T47D (cell line): ENCODE measurements at places on chromosomes 16 and 17.
A peak's percentile ranks its signal among the peaks of the same experiment; 100 is the strongest.

- DNase-seq, result no peak
These were observed 47.8 kb downstream of the PITPNM3 start for GRCh38 chr17:6508519-6509030.

DNA sequence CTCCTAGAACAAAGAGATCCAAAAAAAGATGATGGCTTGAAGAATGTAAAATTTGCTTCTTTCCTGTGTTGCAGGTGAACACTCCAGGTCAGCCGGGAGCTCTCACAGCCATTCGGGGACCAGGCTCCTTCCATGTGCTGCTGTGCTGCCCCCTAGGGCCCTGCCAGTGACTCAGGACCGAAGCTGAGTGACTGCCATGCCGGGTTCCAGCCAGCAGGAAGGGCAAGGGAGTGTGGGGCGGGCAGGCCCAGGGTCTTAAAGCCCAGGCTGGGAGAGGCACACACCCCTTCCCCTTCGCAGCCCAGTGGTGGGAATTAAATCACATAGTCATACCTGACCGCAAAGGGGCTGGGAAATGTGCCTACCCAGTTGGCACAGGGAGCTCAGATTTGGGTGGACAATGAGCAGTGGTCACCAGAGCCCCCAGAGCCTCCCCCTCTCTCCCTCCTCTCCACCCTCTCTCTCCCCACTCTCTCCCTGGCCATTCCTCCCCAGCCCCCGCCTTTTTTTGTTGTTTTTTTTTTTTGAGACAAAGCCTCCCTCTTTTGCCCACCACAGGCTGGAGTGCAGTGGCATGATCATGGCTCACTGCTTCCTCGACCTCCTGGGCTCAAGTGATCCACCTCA, 11.5 kb downstream of the EPOP start:
- DNase-seq, result peak; percentile 93

DNA sequence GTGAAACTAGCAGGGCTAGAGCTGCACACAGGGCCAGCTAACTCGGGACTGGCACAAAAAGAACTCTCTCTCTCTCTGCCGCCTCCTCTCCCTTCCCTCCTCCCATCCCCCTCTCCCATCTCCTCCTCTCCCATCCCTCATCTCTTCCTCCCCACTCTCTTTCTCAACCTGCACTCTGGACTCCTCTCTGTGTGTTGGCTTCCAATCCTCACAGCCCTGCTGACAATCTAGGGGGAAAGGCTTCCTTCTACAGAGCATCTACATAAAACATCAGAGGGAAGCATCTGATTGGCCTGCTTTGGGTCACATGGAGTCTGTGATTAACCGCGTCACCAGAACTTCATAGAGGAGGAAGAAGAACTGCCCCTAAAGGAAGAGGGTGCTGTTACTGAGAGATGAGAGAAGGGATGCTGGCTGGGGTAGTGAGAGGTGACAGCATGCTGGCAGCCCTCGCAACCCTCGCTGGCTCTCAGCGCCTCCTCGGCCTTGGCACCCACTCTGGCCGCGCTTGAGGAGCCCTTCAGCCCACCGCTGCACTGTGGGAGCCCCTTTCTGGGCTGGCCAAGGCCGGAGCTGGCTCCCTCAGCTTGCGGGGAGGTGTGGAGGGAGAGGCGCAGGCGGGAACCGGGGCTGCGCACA, 12.8 kb upstream of the ZFP90 start:
- no peak for DNase-seq

DNA sequence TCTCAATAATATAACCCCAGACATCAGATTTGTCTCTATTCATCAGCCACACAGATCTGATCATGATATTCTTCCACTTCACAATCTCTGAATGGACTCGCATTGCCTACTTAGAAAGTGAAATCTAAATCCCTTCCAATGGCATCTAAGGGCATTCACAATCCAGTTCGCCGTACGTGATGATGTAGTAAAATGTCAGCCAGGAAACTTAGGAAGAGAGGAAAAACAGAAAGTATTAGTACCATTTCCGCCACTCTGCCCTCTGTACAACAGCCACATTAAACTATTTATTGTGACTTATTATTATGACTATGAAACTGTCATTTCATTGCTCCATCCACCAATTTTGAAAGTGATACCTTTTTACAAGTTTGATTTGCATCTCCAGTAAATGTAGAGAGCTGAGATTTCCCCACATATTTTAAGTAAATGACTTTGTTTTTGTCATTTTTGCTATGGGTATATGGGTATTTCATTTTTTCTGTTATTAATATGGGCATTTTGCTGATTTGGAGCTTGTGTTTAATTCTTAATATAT, 69.4 kb upstream of the SMIM36 start:
- DNase-seq, result no peak

DNA sequence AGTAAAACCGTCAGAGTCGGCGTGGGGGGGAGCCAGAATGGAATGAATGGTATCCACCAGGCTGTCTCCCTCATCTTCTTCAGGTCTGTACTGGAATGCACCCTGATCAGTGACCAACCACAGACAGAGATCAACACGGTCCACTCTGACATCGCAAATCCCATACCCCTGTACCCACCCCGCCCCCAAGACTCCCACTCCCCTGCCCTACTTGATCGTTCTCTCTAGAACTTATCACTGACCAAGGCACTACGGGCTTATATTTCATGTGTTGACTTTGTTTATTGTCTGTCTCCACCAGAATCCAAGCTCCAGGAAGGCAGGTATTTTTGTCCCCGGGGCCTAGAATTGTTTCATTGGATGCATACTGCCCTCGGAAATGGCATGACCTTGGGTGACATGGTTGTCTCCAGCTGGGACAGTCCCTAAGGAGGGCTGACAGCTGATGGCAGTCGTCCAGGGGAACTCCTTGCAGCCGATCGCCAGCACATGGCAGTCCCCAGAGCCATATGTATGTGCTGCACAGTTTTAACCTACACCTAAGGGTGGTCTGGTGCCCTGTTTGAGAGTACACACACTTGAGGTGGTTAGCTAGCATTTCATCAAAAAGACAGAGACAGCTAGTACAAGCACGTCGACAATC, 526 bp upstream of the MFSD6L start:
- no peak for DNase-seq

DNA sequence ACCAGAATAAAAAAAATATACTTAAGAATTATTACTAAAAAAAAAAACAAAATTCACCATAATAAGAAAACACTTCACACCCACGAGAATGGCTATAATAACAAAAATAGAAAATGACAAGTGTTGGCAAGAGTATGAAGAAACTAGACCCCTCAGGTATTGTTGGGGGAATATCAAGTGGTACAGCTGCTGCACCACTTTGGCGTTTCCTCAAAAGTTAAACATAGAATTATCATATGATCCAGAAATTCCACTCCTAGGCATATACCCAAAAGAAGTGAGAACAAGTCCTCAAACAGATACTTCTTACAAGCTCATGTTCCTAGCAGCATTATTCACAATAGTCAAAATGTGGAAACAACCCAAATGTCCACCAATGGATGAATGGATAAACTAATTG, 26.3 kb downstream of the AMFR start:
- DNase-seq, result no peak

DNA sequence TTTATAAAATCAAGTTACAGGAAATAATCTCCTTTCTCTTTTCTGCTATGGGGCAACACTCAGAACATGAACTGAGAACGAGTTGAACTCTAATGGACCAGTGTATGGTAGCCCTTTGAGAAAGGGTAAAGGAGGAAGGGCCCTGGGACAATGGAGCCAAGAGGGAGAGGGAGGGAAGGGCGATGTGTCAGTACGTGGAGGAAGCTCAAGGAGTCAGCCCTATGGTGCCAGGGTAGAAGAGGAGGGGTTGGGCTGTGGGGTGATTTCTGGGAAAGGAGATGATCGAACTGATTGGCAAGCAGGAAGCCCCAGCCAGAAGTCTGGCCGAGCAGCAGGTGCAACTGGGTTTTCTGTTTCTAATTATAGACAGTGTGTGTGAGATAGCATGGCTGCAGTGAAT, 4.3 kb upstream of the WIPI1 start:
- DNase-seq, result peak; percentile 42

GRCh38 chr16:83676086-83676485, 131.7 kb upstream of the HSBP1 start:
- no peak for DNase-seq

GRCh38 chr16:57349212-57350031, 9.2 kb upstream of the CCL22 start:
- DNase-seq, result no peak

- no peak for DNase-seq
These were observed 61.0 kb downstream of the CFDP1 start for GRCh38 chr16:75372236-75372856.

DNA sequence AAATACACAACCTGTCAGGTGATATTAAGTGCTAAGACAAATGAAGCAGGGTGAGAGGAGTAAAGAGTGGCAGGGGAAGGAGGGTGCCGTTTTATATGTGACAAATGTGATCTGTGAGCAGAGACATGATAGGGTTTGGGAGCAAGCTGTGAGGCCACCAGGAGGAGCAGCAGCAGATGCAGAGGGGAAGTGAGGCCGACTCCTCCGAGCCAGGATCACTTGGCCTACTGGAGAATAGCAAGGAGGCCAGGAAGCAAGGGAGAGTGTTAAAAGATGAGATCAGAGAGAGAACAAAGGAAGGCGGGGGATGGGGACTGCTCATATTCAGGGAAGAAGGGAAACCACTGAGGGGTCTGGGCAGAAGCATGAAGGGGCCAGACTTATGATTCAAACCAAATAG, 129.4 kb downstream of the TANGO6 start:
- no peak for DNase-seq

- no peak for DNase-seq
These were observed 37.1 kb downstream of the TRIM25 start for GRCh38 chr17:56876766-56877179.

DNA sequence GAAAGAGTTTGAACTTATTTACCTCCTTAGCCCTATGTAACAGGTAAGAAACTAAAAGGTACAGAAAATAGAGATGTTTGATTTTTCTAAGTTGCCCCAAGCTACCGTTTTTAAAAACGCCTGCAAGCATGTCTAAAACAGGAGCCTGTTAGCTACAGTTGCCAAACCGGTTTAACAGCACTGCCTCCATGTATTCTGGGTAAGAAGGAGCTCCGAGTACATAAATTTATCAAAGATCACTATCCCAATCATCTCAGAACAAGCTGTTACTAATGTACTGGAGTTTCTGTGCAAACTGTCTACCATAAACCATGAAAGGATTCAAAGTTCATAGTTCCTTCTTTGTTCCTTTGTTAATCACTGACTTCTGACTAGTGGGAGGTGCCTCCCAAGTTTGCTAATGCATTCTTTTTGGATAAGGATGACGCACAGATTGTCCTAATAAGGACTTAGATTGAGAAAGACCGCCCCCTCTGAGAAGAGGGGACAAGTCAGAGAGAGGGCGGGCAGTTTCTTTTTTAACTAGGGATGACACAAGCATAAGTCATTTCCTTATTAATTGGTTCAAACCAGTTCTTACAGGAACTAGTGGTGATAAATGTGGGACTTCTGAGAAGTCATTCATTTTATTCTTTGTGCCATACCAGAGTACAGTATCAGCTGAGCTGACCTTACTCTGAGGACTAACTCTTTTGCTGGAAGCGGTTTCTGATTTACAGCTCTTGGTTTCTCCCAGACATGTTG, 55.3 kb downstream of the TUBD1 start:
- DNase-seq, result peak; percentile 37

- DNase-seq, result no peak
These were observed 605 bp downstream of the MRTFB start for GRCh38 chr16:14071576-14072271.

DNA sequence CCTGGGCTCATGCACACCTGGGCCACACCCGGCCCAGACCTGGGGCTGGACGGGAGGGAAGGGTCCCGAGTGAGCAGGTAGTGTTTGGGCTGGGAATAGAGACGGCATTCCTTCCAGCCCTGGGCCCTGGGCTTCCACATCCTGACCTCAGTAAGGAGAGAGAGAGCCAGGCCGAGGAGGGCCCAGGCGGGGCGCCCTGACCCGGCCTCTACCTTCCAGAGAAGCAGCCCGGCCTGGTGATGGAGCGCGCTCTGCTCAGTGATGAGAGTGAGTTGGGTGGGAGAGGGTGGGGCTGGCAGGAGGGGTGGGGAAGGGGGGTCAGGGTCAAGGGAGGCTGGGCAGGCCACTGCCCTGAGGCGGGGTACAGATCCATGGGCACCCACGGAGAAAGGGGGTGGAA, 13.6 kb upstream of the MYO15B start:
- DNase-seq, result no peak
